ENCODE measurements at places on chromosomes 13 and 19.

- no peak for DNase-seq
These were observed 30.7 kb downstream of the ERICH6B start for GRCh38 chr13:45584816-45585215.

DNA sequence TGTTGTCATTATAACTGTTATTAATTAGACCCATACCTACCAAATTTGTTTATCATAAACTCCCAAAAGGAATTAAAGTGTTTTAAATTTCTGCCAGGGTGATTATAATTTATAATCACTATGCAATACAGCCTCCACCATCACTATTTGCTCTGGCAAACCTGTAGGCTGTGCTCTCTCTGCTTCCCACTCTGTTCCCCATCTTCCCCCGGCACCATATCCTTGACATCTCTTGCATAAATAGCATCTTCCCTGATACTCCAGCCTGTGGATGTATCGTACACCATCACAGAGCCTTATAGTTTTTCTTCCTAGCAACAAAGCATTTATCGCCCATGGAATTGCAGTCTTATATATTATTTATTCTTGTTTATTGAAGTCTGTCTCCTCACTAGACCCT is 181.5 kb upstream of the TSC22D1 start:
- DNase-seq: no peak

- no peak for DNase-seq
These were observed 29.9 kb downstream of the PBX4 start for GRCh38 chr19:19588546-19588945.

- DNase-seq: no peak
These were observed 1.3 kb upstream of the ISOC2 start for GRCh38 chr19:55462722-55463121.

DNA sequence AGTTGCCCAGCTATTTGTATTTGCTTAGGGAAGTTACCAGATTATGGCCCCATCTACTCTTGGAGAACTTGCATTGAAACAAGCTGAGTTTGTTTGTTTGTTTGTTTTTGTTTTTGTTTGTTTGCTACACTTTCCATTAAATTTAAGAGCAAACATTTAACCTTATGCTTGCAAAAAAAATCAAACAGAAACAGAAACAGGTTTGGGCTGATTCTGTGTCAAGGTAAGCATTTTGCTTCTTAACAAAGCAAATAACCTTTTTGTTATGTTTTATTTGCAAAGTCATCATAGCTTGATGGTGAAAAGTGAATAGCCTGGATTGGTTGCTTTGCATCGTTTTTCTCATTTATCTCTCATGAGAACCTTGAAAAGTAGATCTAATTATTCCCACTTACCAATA is 531.8 kb downstream of the EFNB2 start:
- DNase-seq: no peak

GRCh38 chr19:47152632-47153031 is 22.0 kb downstream of the SAE1 start:
- DNase-seq: no peak

DNA sequence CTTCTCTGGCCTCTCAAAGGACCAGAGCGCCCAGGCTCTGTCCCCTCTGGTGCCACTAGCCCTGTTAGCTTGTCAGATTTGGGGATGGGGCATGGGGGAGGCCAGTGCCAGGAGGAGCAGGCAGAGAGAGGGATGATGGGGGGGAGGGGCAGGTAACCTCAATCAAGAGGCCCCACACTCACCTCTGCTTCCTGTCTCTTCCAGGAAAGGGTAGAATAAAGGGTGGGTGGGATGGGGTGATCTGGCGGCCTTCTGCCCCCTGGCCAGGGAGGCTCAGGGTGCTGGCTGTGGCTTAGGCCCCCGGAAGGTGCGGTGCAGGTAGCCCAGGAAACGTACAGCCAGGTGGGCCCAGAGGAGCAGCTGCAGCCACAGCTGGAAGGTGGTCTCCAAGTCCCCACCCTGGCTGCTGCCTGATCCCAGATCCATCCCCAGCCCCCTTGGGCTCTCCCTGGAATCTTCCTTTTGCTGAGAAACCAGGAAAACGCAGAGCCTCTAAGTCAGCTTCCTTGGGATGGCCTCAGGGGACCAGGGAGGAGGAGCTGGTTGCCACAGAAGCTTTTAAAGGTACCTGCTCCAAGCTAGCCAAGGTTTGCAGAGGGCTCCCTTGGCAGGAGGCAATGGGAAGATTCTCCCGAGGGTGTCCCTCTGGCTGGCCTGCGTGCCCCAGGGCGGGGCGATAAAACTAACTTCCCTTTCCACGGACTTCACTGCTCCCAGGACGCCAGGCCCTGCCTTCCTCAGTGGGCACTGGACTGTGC is 5.3 kb downstream of the PRKACA start:
- DNase-seq: no peak

- no peak for DNase-seq
These were observed 14.9 kb downstream of the KLHL26 start for GRCh38 chr19:18651733-18652132.

- no peak for DNase-seq
These were observed 2.2 kb upstream of the RAB11B start for GRCh38 chr19:8387688-8388611.
